Left kidney (tissue), 8 donors: ENCODE measurements at places on chromosomes 11 and 22.

DNA sequence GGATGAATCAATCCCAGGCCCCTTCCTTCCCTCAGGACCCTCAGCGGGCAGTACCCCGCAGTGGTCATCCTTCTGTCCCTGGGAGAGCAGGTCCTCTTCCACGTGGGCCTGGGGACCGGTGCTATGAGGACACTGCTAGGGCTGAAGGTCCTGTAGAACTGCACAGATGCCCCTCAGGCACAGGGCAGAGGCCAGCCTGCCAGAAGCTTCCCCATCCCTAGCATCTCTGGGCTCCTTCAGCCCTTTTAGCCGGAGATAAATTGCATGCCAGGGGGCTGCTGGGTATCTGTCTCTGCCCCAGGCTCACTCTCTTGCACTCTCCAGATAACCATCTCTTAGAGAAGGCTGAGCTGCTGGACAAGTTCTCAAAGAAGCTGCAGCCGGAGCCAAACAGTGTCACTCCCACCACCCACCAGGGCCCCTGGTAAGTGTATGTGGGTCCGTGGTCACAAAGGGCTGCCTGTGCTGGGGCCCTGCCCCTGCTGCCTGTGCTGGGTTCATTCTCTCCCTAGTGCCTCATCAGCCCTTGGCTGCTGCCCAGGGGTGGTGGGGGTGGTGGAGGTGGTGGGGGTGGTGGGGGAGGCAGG lies 2.3 kb downstream of the ATG16L2 start:
- no peak for DNase-seq

GRCh38 chr22:50544078-50544745 lies 1.5 kb upstream of the KLHDC7B start:
- peak; percentile 67 for DNase-seq

DNA sequence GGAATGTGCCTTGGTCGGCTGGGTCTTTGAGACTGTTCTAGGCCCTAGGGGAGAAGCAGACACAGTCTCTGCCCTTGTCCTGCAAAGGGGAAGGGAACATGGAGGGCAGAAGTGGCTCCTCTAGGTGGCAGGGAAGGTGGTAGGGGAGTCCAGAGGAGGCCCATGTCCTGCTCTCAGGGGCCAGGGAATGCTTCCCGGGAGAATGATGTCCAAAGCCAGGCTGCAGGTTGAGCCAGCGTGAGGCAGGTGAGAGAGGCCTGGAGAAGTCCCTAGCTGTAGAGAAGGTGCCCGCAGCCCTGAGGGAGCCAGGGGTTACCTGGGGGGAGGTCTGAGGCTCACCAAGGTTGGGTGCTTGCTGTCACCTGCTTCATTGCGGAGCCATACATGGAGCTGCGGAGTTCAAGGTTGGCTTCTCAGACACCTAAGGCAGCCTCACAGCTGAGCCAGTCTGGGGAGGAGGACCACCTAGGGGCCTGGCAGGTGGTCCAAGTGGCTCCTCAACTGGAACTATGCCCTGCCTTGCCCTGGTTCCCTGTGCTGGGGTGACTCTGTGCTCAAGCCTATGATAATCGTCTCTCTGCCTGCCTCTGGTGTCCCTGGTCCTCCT lies 46.1 kb downstream of the SMIM38 start:
- DNase-seq, result no peak

- no peak for DNase-seq
Measured at GRCh38 chr22:27802346-27803073, 954 bp upstream of the MN1 start.

GRCh38 chr11:44648109-44648508 lies 78.7 kb upstream of the TSPAN18 start:
- no peak for DNase-seq

DNA sequence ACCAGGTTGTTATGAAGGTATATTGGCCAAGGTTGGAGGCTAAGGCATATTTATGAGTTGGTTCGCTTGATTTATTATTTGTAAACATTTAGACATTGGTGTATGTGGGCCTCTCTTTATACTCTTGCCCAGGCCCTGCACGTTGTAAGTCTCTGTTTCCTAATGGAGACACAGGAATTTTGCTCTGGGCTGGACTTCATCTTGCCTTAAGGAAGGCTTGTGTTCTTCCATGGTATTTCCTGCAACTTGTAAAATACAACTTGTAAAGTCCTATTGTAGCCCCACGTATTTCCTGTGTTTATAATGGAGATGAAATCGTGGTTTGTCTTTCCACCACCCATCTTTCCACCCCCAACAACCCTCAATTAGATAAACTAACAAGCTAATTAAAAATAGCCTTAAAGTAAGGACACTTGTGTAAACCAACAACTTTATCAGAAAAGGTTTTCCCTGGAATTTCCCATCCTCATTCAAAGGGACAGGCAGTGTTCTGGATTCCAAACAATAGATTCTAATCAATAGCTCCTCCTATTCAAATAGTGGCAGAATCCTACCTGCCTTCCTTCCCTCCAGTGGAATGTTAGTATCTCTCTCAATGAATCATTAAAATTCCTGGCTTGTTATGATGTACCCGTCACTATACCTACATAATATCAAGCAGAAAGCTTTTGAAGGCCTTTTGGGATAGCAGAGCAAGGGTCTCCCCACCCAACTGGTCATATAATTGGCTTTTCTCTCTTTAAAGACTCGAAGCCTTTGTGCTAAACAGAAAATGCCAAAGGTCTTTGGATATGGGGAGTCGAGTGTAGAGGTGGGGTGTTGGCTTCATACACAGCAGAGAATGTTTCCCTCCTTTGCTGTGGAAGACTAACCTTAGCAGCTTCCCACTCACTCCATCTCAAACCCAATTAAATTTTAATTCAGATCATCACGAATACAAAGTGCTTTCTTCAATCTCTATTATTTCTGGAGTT lies 77.1 kb downstream of the UBASH3B start:
- DNase-seq, result no peak

GRCh38 chr11:120696597-120697218 lies 185.2 kb downstream of the GRIK4 start:
- DNase-seq, result no peak
